Daoy (cell line): ENCODE measurements at places on chromosomes 5 and 9.

DNA sequence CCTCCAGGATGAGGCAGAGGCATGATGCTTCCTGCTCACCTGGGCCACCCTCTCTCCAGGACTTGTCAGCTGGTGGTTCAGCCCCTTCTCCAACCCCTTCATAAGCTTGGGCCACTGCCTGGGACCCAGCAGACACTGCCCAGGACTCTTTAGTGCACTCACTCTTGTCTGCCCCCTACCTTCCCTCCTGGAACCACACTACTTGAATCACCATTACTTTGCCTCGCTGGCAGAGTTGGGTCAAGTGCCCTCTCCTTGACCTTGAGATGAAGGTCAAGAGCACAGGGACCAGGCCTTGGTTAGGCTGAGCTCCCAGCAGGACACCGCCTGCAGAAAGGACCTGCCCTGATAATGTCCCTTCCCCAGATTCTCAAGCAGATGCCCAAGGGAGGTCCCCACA, 8.5 kb upstream of the ENDOG start:
- DNase-seq = no peak

- DNase-seq = peak; percentile 34
Measured at GRCh38 chr5:95261437-95262175, 23.3 kb downstream of the MCTP1 start.

GRCh38 chr5:162684145-162684544, 616.6 kb downstream of the GABRG2 start:
- no peak for DNase-seq

GRCh38 chr5:1633605-1634336, 110.0 kb upstream of the LPCAT1 start:
- peak; percentile 76 for DNase-seq

GRCh38 chr9:88011005-88011766, 36.9 kb upstream of the CDK20 start:
- no peak for DNase-seq

DNA sequence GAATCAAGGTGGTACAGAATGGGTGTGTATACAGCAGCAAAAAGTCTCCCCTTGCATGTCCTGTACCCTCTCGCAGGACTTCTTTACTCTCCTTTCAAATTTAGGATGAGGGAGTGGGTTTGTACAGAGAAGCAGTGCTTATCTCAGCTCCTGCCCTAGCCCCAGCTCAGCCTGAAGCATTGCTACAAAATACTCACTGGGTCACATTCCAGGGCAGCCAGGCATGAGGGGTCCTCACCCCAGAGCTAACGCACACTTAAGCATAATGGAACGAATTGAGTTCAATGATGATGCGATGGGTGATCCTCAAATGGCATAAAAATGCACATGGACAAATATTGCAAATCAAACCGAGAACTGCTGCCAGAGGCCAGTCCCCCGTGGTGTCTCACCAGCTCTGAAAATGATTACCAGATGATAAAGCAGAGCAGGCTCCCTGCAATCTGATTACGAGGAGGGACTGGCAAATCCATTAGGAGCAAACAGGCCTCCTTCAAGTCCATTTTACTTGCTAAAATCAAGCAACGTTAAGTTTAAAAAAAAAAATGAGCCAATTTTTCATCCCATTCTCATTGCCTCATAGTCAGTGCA, 231.6 kb upstream of the TAS2R1 start:
- no peak for DNase-seq
